ENCODE measurements at places on chromosomes 11 and 22.

DNA sequence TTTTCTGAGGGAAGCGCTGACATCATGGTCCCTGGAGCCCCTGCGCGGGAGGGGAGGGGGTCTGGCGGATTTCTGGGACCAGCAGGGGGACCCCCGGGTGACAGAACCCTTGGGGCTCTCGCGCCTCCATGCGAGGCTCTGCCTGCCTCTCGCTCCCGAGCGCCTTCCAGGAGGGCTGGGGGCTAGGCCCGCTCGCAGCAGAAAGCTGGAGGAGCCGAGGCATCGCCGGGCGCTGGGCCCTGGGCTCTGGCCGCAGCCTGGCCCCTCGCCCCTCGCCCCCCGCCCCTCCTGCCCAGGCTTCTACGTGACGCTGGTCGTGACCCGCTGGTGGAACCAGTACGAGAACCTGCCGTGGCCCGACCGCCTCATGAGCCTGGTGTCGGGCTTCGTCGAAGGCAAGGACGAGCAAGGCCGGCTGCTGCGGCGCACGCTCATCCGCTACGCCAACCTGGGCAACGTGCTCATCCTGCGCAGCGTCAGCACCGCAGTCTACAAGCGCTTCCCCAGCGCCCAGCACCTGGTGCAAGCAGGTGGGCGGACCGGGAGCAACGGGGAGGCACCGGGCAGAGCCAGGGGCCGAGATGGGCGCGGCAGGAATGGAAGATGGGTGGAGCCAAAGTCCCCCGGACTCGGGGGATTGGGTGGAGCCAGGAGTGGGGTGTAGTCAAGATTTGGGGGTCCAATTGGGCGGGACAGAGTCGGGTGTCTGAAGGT, 5.4 kb downstream of the BEST1 start:
- DNase-seq, result no peak

DNA sequence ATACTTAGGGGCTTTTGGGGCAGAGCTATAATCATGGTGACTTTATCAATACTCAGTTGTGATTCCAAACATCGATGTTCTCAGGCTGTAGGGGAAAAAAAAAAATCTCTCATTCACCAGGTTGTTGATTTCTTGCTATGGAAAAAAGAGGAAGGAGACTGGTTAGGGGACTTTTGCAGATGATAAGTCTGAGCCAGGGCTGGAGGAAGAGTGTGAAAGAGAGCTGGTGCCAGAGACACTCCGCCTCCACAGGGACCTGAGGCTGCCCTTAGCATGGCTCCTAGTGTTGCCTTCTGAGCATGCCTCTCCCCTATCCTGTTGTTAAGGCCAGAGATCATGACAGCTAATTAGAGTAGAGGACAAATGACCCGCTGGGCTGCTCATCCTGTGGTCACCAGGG, 16.9 kb downstream of the UPB1 start:
- DNase-seq, result no peak

GRCh38 chr11:106986261-106986660, 32.0 kb downstream of the GUCY1A2 start:
- DNase-seq, result no peak

- DNase-seq, result no peak
Measured at GRCh38 chr11:3767536-3767935, 29.8 kb downstream of the NUP98 start.

DNA sequence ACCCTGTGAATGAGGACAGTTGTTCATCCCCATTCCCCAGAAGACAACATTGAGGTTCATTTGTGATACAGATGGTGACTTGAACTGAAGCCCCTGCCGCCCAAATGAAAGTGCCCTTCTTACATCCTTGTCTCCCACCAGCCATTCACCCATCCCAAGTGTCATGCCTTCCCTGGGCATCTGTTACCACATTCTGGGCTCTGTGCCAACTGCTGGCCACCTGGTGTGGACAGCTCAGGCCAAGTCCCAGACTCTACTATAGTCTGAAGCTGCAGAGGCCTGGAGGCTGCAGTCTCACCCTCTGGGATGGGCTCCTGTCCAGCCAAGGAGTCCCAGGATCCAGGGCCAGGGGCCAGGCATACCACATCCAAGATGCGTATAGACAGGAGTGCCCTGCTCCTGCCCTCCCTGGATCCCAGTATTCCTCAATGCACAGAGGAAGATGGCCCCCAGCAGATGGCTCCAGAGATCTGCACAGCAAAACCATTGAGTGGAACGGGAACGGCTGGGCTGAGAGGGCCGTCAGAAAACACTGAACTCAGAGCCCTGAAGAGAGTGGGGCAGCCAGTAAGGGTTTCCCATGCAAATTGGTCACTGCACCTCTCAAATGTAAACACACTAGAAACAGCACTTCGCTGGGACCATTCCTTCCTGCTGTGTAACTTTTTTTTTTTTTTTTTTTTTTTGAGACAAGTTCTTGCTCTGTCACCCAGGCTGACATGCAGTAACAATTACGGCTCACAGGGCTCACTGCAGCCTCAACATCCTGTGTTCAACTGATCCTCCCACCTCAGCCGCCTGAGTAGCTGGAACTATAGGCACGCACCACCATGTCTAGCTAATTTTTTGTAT, 22.8 kb downstream of the ARRB1 start:
- DNase-seq, result no peak

- DNase-seq, result no peak
Measured at GRCh38 chr22:37739035-37739434, 42.2 kb downstream of the TRIOBP start.

- DNase-seq, result no peak
Measured at GRCh38 chr22:46159777-46160176, 9.5 kb downstream of the PPARA start.

GRCh38 chr11:118699506-118700220, 20.2 kb upstream of the TREH start:
- no peak for DNase-seq

DNA sequence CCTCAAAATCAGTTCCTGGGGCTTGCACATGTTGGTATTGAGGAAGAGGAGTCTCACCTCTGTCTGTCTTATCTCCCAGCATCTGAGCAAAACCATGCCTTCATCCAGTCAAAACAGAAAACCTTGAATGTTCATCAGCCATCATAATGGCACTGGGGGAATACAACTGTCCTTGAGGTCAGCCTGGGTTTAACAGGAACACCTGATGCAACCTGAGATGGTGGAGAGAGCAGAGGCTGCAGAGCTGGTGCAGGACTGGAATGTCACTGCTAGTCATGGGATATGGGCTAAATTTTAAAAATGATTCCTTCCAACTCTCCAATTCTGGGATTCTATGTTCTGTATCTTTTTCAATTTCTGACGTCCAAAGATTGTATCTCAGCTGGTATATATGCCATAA, 931.0 kb downstream of the NTM start:
- DNase-seq, result no peak

GRCh38 chr11:117620086-117620485, 176.9 kb downstream of the DSCAML1 start:
- DNase-seq, result no peak

DNA sequence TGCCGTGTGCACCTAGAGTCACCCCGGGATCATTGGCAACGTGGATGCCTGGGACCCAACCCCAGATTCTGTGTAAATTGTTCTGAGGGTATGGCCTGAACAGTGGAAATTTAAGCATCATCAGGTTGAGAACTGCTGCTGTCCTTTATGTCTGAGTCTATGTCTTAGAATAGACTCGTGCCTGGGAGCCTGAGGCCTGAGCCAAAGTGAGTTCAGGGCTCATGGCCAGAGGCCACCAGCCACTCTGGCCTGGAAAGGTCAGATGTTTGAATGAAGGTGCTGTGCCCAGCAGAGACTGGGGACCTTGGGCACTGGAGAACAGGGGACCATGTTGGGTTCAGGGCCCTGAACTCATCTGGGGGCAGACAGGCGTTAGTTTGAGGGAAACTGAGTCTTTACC, 91.1 kb downstream of the MYO18B start:
- no peak for DNase-seq

GRCh38 chr11:9575260-9576240, 2.1 kb downstream of the WEE1 start:
- DNase-seq, result no peak

DNA sequence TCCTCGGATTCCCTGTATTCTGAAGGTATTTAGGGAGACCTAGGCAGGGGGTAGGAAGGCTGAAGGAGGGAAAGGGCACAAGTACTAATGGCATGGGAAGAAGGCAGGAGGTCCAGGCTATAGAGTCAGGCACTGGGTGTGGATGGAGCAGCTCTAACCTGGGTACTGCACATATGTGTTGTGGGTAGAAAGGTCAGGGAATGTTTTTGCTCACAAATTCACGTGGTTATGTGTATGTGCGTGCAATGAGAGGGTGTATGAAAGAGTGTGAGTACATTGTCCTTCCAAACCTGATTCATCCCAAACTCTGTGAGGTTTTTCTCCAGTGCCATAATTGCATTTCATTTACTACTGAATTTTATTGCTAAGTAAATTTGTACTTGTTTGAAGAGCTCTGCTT, 23.2 kb downstream of the DNHD1 start:
- DNase-seq, result no peak

DNA sequence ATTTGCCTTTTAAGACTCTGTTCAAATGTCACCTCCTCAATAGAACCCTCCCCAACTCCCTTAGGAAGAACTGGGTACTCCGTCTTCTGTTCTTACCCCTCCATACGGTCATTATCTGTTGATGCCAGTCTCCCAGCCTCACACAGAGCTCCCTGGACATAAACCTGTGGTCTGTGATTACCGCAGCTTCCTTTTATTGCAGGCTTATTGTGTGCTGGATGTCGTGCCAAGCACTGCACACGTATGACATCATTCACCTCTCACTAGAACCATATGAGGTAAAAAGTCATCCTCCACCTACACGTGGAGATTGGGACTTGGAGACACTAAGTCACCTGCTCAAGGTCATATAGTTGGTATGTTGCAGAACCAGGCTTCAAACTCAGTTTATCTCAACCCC, 15.3 kb downstream of the PTPN5 start:
- DNase-seq, result no peak

- no peak for DNase-seq
Measured at GRCh38 chr22:24706054-24706453, 68.5 kb downstream of the PIWIL3 start.

- DNase-seq, result no peak
Measured at GRCh38 chr22:24067587-24068376, 56.7 kb downstream of the CABIN1 start.

DNA sequence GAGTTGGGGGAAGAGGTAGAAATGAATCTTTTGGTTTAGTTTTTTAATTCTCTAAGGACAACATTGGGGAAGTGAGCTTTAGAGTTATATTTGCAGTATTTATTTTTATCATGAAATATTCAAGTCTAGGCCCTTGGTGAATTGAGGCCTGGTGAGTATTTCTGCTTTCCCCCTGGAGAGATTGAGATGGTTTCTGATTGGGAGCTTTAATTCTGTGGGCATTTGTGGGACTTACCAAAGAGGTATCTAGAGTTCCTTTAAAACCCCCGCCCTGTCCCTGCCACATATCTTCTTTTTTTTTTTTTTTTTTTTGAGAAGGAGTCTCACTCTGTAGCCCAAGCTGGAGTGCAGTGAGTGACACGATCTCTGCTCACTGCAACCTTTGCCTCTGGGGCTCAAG, 9.6 kb downstream of the ACO2 start:
- DNase-seq, result no peak

GRCh38 chr22:48740731-48741405, 1086.8 kb downstream of the BRD1 start:
- DNase-seq, result no peak

GRCh38 chr11:27122001-27122400, 81.4 kb downstream of the BBOX1 start:
- no peak for DNase-seq

DNA sequence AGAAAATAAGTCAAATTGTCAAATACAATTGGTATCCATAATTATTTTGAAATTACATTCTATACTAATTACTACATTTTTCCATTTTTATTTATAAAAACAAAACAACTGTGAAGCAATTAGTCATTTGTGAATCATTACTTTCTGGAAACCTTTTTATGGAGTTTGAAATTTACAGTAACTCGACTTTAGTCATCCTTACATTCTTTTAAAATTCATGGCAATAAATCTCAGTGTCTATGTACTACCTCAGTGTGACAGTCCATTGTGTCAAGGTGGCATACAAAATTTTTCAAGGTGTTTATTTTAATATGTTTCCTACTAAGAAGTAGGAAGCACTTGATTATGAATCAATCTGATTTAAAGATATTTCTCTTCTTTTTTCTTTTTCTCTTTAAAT, 1949.4 kb upstream of the RAG2 start:
- DNase-seq, result no peak

GRCh38 chr22:30182815-30183214, 63.7 kb downstream of the LIF start:
- no peak for DNase-seq

DNA sequence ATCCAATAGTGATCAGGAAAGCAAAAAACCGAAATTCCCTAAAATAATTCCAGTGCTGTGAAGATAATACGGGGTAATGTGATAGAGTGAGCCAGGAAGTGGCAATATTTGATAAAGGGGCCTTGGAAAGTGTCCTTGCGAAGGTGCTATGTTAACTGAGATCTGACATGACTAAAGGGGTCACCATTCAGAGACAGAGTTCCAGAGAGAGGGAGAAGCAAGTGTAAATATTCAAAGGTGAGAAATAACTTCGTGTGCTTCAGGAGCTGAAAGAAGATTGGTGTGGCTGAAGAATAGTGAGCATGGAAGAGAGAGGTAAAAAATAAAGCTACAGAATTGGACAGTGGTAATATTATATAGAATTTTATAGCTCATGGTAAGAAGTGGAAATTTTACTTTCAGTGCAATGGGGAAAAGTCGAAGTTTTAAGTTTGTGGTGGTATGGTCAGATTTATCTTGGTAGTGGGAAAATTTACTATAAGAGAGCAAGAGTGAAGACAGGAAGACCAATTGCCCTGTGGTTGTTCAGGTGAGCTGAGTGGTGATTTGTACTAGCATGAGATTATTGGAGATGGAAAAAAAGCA, 164.5 kb downstream of the JRKL start:
- DNase-seq, result no peak

GRCh38 chr11:103407641-103408040, 298.4 kb downstream of the DYNC2H1 start:
- DNase-seq, result no peak

GRCh38 chr11:25992294-25992693, 339.6 kb upstream of the ANO3 start:
- no peak for DNase-seq
